CD4-positive, CD25-positive, alpha-beta regulatory T cell (primary cell): ENCODE measurements at places on chromosomes 3 and 15.

- no peak for DNase-seq
These were observed 79.5 kb upstream of the PCSK6 start for GRCh38 chr15:101568821-101569555.

GRCh38 chr3:155572085-155572484 lies 172.8 kb downstream of the PLCH1 start:
- no peak for DNase-seq

- no peak for DNase-seq
These were observed 303.8 kb downstream of the TLE3 start for GRCh38 chr15:69793781-69794451.

DNA sequence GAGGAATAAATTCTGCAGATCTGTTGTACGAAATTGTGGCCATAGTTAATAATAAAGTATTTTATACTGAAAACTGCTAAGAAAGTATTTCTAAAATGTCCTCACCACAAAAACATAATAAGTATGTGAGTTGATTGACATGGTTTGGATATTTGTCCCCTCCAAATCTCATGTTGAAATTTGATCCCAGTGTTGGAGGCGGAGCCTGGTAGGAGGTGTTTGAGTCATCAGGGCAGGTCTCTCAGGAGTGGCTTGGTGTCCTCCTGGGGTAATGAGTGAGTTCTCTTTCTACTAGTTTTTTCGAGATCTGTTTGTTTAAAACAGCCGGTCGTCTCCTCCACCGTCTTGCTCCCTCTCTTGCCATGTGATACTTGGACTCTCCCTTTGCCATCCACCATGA lies 424.1 kb upstream of the KCNMB2 start:
- DNase-seq = no peak

DNA sequence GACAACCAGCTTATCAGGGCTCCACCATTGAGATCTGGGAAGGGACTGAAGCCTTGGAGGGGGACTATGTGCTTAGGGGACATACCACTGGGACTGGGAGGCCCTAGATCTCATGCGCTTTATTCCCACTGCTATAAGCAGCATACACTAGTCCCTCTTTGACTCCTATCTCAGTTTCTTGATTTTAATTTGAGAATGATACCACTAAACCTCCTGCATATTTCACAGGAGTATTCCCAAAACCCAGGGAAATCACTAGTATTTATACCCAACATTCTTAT lies 29.2 kb downstream of the SLC24A1 start:
- no peak for DNase-seq

GRCh38 chr3:13322324-13322723 lies 97.8 kb downstream of the NUP210 start:
- no peak for DNase-seq

DNA sequence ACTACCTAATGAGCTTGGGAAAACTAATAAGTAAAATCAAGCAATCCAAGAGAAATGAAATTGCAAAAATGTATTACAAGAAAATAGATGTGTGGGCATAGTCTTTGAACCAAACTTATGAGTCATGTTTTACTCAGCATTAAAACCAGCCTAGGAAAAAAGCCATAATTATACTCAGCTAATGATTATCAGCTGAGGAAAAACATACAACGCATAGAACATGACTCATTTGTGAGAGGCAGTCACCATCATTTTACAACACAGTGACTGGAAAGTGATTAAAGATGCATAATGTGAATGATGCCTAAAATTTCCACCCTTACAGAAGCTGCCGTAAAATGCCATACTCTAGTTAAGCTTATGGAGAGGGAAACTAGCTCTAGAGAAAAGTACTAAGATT lies 238.0 kb upstream of the EOMES start:
- no peak for DNase-seq

DNA sequence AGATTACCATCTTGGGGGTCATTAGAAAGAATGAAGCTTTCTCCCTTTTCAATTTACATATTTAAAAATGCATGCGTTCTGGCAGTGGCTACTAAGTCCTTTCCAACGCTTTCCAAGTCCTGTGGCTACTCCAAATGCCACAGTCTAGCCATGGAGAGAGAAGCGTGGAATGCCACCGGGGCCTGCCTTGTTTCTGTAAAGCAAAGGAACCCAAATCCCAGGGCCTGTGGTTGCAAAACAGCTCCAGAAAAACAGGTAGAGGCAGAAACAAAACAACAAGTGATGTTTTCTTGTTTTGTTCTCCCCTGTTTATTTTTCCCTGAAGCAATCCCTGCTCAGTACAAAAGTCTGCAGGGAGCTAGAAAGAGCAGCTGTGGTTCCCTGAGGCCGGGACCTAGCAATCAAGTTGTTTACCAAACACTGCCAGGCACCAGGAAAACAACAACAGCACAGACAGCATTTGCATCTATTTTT lies 85.5 kb downstream of the FOXP1 start:
- no peak for DNase-seq

- peak; percentile 83 for DNase-seq
These were observed 21.1 kb upstream of the ST6GAL1 start for GRCh38 chr3:186909078-186909853.

DNA sequence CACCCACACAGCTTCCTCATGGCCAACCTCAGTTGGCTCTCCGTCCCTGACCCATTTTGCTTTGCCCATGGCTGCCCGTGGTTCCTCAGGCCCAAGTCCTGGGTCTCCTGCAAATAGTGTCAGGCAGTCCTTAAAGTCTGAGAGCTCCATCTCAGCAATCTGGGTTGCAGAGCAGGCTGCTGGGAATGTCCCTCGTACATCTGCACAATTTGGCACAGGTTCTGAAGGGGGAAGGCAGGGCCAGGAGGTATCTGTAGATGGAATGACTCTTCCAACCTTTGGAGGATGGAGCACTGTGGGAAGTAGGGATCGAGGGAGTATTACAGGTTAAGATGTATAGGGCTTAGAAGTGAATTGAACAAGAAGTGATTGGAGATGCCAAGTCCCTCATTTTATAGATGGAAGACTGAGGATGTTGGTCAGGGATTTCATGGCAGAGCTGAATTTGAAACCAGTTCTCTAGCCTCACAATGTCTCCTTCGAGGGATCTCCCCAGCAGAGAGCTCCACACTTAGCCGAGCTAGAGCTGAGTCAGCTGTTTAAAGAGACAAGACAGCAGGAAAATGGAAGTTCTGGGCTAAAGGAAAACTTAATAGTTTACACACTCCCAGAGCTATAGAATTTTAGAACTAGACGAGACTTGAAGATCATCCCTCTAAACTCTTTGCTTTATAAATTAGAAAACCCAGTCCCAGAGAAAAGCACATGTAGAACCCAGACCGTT lies 9.2 kb downstream of the CKMT1A start:
- DNase-seq = no peak

DNA sequence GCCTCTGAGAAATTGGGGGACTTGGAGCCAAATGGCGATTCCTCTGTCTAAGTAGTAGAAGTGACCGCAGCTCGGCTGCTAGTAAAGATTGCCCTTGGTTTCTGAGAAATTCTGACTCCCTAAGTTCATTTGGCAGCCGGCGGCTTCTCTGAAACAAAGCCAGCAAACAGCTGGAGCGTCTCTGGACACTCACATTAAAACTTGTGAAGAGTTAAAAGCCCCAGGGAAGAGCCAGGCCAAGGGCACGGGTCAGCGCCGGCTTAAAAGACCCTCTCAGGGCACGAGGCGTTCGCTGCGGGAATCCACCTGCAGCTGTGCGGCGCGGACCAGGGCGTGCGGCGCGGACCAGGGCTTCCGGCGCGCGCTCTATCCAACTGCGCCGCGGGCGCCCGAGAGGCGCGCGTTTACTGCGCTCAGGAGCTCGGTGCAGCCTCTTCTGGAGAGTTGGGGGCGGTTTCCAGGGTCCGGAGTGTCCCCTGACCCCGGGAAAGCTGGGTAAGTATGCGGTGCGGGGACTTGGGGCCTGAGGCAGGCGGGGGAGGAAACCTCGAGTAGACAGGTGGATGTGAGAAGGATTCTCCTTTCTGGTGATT lies at the start of gene COL6A5:
Gene COL6A5 (plus strand): TSS at position 186 of the 593 bp plus-strand sequence. CDS start 27,967 bp downstream, outside the sequence.
- DNase-seq = no peak

GRCh38 chr15:90421527-90421926 lies 33.5 kb downstream of the IQGAP1 start:
- DNase-seq = no peak

DNA sequence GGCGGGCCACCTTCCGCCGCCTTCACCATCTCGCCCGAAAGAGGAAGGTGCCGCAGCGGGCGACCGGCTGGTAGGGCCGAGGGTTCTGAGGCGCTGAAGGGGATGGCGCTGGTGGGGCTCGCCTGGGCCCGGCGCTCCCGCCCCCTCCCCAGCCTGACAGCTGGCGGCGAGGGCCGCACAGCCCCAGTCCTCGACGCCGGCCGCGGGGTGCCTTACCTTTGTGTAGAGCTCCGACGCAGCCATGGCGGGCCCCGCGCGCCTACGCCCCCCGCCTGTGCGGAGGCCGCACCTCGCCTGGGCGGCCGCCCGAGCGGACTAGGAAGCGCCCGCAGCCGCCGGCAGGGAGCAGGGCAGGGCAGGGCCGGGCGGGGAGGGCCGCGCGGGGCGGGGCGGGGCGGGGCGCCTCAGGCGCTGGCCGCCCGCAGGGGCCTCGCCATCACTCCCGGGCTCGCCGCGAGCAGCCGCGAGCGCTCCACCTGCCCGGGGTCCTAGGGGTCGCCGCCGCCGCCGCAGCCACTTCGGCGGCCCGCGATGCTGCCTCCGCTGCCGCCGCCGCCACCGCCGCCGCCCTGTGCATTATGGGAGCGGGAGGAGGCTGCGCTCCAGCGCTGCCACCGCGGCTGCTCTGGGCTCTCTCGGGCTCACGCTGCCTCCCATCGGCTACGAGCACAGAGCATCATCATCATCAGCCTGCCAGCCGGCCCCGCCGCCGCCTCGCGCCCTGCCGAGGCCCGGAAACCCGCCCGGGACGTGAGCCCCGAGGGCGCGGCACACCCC lies at the start of gene MYO5A:
Gene MYO5A (minus strand): TSS at position 317 of the 777 bp plus-strand sequence. CDS start 74 bp downstream, at position 243.
- peak; percentile 84 for DNase-seq

GRCh38 chr15:79067072-79067833 lies 23.3 kb downstream of the RASGRF1 start:
- DNase-seq = no peak

GRCh38 chr15:81379269-81379668 lies 5.3 kb upstream of the TMC3 start:
- no peak for DNase-seq

DNA sequence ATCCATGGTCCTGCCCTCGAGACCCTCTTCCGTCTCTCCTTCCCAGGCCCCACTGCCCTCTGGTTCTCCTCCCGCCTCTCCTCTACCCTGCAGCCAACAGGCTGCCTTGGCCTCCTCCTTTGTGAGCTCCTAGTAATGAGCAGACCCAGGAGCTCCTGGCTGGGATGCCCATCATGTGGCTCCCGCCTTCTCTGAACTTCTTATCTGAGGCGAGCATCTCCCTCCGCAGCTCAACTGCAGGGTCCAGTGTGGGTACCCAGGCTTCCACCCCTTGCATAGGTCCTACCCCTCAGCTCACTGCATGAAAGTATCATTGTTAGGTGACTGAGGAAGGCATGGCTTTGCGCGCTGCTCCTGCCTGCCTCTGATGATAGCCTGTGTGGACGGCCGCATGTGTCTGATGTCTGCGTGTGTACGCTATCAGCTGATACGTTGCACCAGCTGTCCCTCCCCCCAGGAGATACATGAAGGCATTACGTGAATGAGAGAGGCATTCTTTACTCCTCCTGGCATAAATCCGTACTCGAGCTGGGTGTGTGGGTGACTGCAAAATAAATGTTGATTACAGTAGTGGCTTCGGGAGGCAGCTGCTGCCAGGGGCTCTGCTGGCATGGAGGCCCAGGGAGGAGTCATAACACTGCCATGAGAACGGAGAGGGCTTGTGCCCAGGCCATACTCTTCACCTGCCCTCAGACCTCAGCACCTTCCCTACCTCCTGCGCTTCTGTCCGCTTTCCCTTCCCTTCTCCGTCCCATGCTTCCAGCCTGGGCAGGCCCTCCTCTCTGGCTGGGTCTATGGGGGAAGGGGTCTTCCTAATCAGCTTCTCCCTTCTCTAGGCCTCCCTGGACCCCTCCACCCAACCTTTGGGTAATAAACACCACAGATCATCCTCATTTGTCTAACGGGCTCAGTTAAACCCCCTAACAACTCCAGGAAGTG lies 48.8 kb downstream of the ZNF710 start:
- DNase-seq = no peak

- DNase-seq = no peak
These were observed 82.0 kb downstream of the HHLA2 start for GRCh38 chr3:108378153-108378951.

GRCh38 chr15:101276501-101277037 lies 716 bp downstream of the SELENOS start:
- DNase-seq = no peak

- DNase-seq = no peak
These were observed 31.8 kb downstream of the PCOLCE2 start for GRCh38 chr3:142857056-142857455.

DNA sequence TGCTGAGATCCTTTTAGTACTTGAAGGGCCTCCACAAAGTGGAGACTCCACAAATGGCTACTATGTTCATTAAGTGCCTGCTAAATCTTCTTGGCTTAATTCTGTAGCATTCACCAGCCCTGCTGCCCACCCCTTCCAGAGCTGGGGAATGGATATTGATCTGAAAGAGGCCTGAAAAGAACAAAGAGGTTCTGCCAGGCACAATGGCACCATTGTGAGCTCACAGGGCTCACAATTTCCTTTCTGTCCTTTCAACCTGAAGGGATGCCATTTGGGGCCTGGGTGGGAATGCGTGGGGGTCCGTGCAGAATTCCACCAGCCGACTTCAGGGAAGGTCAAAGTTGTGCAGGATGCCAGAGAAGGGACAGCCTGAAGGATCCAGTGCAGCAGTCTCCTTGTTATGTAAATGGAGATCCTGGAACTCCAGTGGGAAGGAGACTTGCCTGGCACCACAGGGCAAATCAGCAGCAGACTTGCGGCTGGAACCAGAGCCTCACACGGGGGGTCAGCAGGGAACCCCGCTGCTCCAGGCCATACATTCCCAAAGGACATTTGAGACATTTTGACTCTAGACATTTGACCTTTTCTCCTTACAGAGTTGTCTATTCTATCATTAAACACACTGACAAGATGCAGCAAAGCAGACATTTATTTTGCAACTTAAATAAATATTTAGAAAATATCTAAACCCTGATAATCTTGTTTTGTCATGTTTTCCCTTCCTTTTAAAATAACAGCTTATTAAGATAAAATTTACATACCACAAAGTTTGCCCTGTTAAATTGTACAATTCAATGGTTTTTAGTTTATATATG lies 21.5 kb upstream of the MORF4L1 start:
- no peak for DNase-seq

DNA sequence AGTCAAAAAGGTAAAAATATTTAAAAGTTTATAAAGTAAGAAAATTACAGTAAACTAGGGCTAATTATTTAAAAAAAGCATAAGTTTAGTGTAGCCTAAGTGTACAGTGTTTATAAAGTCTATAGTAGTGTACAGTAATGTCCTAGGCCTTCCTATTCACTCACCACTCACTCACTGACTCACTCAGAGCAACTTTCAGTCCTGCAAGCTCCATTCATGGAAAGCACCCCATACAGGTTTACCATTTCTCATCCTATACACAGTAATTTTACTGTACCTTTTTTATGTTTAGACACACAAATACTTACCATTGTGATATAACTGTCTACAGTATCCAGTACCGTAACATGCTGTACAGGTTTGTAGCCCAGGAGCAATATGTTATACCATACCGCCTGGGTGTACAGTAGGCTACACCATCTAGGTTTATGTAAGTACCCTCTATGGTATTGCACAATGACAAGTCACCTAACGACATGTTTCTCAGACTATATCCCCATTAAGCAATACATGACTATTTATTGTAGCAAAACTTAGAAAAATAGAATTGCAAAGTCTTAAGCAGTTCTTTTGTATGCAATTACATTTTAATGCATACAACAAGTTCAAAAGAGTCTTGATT lies 19.5 kb downstream of the AVEN start:
- no peak for DNase-seq
